ENCODE measurements at places on chromosomes 6 and 20.

DNA sequence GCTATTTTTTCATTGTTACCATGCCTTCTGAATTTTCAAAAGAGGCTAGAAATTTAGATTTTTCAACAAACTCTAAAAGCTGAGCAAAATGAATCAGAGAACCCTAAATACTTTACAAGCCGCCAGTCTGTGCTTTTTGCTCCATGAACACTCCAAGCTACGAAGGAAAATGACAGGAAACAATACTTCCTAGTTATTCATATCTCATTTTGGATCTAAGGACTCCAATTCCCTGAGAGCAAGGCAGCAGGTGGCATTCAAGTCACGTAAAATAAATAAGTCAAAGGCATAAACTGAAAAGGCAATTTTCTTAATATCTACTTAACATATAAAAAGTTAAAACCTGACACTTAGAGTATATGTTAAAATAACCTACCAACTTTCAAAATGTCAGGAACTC lies 50.6 kb downstream of the PDSS2 start:
- H3K36me3 ChIP-seq, result no peaks in the 10 kb centered on the region
- H3K4me1 ChIP-seq, result peaks cover 2% of the 10 kb centered on the region
- no peaks in the 10 kb centered on the region for H3K27me3 ChIP-seq
- DNase-seq, result no peak

GRCh38 chr6:139099984-139100383 lies 34.9 kb upstream of the HECA start:
- no peaks in the 10 kb centered on the region for H3K27me3 ChIP-seq
- DNase-seq, result no peak
- H3K27ac ChIP-seq, result no peak overlapping the region
- H3K36me3 ChIP-seq, result no peaks in the 10 kb centered on the region

DNA sequence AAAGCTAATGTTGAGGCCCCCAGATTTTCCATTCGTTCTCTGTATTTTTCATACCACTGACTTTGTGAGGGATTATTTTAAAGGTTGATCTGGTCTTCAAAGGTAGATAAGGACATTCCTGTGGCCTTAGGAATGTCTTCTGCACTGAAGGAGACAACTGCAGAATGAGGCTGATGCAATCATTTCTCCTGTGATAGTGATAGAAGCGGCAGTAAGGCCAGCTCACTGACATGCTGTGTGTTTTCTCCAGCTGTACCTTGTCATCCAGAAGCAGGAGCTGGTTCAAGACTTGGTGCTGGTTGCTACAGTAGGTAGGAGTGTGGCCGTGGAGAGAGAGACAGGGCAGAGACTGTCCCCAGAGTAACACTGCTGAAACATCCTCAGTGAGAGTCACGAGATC lies 53.8 kb downstream of the DCBLD1 start:
- peaks cover 8% of the 10 kb centered on the region for H3K36me3 ChIP-seq
- H3K4me3 ChIP-seq, result no peak overlapping the region
- H3K27ac ChIP-seq, result no peak overlapping the region
- DNase-seq, result no peak
- H3K4me1 ChIP-seq, result no peaks in the 10 kb centered on the region

DNA sequence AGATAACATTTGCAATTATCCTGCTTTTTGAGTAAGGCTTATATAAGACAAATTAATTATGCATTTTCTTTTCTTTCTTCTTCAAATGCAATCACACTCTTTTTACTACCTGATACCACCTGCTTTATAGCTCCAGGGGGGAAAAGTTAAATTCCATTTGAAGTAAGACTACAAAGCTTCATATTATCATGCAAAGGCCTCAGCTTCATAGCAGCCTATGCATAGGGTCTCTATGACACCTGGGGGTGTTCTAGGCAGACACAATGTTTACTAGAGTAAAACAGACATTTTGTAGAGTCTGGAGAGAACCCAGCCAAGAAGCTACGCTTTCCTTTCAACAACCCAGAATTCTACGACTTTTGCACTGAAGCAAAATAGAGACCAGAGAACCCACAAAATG lies 148.0 kb downstream of the MCHR2 start:
- no peaks in the 10 kb centered on the region for H3K4me1 ChIP-seq
- no peak for DNase-seq
- H3K4me3 ChIP-seq, result no peak overlapping the region

DNA sequence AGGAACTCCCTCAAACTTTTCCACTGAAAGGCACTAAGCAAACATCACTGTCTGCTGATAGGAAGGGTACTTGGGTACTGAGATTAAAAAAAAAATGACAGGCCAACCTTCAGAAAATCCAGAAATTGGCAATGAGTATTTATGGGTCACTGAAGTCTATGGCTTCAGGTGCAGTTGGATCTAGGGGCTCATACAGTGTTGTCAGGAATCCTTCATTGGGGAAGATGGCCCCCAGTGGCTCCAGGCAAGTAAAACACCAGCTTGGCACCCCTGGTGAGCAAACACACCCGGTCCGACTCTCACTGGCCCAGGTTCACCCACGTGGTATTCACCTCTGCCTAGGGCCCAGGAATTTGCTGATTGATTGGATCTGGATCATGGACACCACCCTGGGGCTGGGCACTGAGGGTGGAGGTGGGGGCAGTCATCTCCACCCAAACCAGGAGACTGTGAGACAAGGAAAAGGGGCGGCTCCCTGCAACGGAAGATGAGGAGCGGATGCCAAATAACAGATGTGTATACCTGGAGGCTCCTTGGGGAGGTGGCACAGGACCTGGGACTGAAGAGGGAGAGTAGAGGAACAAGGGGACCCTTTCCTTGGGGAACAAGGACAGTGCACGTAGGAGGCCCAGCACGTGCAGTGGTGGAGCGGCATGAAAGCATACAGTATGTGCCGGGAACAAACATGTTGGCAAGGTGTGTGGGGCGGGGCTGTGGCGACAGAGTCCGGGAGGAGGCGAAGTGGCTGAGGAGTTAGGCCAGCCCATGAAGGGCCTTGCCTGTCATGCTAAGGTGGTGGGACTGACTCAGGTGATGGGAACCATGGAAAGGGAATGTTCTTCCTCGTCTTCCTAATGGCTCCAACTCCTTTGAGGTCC lies 4.7 kb downstream of the SLC2A10 start:
- H3K27me3 ChIP-seq, result no peaks in the 10 kb centered on the region
- no peaks in the 10 kb centered on the region for H3K36me3 ChIP-seq
- H3K4me3 ChIP-seq, result no peak overlapping the region
- H3K27ac ChIP-seq, result no peak overlapping the region
- no peak for DNase-seq

GRCh38 chr20:55135923-55136322 lies 660.5 kb downstream of the DOK5 start:
- H3K36me3 ChIP-seq, result no peaks in the 10 kb centered on the region
- no peaks in the 10 kb centered on the region for H3K4me1 ChIP-seq
- no peak overlapping the region for H3K27ac ChIP-seq
- H3K4me3 ChIP-seq, result no peak overlapping the region
- DNase-seq, result no peak

GRCh38 chr6:154815938-154816820 lies 83.0 kb downstream of the SCAF8 start:
- H3K4me1 ChIP-seq, result no peaks in the 10 kb centered on the region
- H3K36me3 ChIP-seq, result peaks cover 89% of the 10 kb centered on the region
- DNase-seq, result no peak
- H3K4me3 ChIP-seq, result no peak overlapping the region

DNA sequence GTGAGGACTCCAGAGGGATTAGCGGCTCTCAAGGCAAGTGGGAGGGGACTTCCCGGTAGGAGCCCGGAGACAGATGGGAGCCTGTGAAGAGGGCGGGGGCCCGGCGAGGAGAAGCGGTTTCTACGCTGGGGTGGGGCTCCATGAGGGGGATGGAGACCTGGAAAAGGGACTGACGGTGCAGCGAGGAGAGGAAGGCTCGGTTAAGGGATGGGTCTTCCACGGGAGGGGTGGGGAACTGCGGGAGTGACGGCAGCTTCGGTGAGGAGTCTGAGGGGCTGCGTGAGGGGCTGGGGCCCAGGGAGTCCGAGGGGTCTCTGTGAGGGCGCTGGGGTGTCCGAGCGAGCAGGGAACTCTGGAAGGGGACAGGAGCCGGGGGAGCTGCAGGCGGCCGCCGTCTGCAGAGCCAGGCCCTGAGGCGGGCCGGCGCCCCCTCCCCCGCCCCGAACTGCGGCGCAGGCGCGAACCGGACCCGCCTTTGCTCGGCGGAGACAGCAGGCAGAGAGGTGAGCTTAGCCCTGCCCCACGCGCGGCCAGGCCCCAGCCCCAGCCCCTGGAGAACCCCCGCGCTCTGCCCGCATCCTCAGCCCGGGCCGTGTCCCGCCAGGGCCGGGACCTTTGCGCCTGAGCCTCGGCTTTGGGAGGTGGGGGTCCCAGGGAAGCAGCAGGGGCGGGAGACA lies at the start of gene NRSN2:
TSS of gene NRSN2 (plus strand) at position 472 of the 677 bp plus-strand sequence. CDS start 2,533 bp downstream, outside the sequence.
- H3K4me3 ChIP-seq, result peak within 1 kb of the TSS; percentile 84
- peak; percentile 70 for DNase-seq
- H3K36me3 ChIP-seq, result no peaks in the 10 kb centered on the region
- H3K4me1 ChIP-seq, result peaks cover 19% of the 10 kb centered on the region

DNA sequence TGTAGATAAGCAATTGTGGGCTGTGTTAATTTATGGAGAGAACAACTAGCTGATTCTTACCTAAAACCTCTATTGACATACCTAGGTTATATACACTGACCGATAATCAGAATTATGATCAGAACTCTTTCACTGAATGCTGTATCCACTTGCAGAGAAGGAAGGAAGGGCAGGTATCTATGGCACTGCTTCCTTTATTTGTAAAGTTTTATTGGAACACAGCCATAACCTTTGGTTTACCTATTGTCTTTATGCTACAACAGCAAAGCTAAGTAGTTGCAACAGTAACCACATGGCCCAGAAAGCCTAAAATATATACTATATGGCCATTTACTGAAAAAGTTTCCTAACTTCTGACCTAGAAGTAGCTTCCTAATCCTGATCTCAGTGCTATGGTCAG lies 358.9 kb upstream of the ARID1B start:
- DNase-seq, result no peak
- H3K36me3 ChIP-seq, result no peaks in the 10 kb centered on the region
- H3K27ac ChIP-seq, result no peak overlapping the region
- no peaks in the 10 kb centered on the region for H3K4me1 ChIP-seq

DNA sequence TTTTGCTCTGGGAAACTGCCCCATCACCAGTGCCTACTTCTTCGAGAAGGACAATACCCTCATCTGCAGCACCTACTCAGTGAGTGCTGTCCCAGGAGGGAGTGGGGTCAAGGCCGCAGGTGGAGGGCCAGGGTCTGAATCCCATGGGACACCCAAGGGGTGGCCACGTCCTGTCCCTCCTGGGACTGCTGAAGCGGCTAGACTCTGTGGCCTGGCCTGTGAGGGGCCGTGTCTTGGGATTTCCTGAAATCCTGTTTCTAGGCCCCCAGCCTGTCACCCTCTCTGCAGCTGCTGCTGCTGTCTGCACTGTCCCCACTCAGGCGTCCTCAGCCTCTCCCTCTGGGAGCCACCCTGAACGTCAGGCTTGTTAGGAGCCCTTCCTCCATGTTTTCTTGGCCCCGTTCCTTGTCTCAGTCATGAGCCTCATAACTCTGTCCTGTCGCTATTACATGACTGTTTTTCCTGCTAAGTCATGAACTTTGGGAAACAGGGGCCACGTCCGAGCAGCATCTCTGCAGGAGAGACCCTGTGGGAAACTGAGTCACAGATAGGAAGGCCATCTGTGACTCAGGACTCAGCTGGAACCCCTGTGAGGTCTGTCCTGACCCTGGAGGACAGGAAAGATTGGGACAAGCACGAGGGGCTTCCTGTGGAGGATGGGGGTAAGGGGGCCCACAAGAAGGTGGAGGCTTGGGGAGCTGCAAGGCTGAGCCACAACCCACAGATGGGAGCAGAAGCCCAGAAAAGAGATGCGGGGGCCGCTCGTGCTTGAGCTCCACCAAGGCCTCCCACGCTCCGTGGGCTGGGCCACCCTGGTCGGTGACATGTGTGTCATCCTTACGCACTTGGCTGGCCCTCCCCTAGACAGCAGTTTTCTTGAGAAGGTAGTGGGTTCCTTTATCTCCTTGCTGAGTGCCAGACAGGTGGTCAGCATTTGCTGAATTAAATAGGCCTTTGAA lies 49.9 kb downstream of the EFCAB8 start:
- no peak overlapping the region for H3K4me3 ChIP-seq
- DNase-seq, result no peak
- H3K36me3 ChIP-seq, result no peaks in the 10 kb centered on the region
- H3K27me3 ChIP-seq, result no peaks in the 10 kb centered on the region
- H3K27ac ChIP-seq, result no peak overlapping the region

DNA sequence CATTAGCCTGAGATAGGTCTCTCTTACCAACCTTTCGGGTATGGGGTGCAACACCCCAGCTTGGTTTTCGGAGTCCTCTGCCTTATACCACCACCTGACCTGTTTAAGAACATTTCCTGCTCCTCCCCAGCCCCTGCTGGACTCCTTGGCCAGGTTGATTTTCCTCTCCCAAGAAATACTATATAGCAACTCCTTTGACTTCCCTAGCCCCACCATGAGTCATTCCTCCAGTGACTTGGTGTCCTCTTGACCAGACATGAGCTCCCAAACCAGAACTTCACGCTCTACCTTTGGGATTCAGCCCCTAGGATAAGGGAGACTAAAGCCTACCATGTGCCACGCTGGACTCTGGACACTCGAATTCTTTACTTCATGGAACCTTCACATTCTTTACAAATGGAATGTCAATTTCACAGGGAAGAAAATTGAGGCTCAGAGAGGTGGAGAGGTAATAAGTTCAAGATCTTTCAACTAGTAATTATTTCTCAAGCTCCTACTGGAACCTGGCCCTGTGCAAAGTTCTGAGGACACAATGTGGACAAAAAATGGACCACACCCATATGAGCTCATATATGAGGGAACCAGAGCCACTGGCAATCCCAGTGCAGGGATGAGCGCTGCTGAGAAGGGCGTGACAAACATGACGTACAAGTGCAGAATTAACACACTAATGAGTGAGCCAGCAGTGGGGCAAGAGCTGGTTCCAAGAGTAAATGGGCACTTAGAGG lies 48.2 kb downstream of the SIRPA start:
- H3K4me3 ChIP-seq, result no peak overlapping the region
- peaks cover 64% of the 10 kb centered on the region for H3K4me1 ChIP-seq
- H3K27me3 ChIP-seq, result no peaks in the 10 kb centered on the region
- DNase-seq, result peak; percentile 96

DNA sequence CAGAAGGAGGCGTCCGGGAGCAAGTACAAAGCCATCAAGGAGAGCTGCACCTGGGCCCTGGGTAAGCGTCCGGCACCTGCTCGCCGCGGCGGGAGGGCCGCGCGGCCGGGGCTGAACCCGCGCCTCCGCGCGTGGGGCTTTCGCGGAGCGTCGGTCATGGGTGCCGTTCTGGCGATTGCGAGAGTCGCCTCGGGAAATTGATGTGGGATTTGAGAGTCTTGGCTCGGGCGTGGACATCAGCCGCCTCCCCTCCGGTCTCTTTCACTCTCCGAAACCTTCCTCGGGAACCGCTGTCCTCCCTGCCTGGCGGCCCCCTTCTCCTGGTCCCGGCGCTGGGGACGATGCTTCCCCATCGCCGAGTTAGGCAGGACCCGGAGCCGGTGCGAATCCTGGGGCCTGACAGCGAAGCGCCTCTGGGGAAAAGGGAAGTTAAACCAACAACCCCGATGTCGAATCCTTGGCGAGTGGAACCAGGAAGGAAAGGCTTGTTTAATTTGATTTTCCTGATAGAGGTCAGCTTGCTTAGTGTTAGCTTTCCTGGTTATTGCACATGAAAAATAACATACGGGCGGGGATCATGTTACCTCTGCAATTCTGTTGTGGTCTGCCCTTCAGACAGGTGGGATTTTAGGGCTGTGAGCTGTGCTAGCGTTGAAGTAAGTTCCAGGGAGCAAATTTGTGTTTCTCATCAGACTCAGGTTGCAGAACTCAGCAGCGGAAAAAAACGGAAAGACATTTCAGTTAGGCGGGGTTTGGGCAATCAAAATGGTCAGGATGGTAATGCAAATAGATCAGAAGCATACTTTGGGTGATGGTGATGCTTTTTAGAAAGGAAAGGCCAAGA lies 594 bp downstream of the ARFGEF3 start:
- peaks cover 17% of the 10 kb centered on the region for H3K4me1 ChIP-seq
- H3K4me3 ChIP-seq, result peak overlapping the region; percentile 59
- H3K27ac ChIP-seq, result no peak overlapping the region

Data from right atrium auricular region (tissue), 2 donors.